ENCODE measurements at places on chromosomes 7 and 10.

GRCh38 chr7:109092268-109092667 lies 522.6 kb downstream of the DNAJB9 start:
- DNase-seq: peak; percentile 33

GRCh38 chr7:111098011-111098925 lies 7.3 kb downstream of the LRRN3 start:
- DNase-seq: peak; percentile 44

DNA sequence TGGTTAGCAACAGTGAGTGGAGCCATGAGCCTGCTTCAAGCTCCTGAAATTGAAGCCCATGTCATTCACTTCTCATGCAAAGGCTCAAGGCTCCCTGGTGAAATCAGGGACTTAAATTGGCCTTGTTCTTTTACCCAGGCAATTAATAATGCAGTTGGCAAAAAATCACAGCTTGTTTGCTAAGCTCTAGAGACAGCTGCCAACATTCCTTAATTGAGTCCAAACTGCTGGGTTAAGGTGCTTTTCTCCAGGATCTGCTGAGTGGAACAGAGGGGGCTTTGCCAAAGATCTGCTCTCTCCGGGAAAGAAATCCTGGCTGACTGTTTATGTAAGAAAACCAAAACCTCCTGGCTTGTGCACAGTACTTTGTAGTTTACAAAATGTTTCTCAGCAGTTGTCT lies 257.6 kb upstream of the GHITM start:
- no peak for DNase-seq

DNA sequence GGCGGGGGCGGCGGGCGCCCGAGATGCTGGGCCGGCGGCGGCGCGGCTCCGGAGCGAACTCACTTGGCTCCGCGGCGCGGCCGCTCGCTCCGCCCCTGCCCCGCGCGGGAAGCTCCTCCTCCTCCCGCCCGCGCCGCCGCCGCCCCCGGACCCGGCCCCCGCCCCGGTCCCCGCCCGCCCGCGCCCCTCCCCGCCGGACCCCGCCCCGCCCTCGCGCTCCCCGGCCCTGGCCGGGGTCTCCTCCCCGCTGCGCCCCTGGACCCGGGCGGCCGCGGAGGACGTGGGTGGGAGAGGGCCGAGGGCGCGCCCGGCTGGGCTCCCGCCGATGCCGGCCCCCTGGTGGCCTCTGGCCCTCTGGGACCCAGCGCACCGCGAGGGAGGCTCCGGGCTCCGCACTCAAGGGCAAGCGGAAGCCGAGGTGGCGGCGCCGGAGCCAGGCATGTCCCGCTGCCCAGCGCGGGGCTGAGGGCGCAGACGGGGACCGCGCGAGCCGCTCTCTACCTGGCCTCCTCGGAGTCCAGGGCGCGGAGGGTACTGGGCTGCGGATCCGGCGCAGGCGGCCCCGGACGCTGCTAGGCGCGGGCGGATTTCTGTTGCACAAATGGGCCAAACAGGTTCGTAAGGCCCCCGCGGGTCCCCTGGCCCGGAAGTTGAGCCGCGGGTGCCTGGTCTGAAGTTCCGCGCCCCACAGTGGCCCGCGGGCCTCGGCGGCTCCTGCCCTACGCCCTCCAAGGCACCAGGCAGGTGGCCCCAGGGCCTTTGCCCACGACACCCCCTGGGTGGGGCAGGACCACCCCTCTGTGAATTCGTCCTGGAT lies at the start of gene TCERG1L:
TSS of gene TCERG1L (minus strand) at position 61 of the 817 bp plus-strand sequence. CDS start 86 bp downstream, outside the sequence.
- no peak for DNase-seq

- DNase-seq: no peak
Measured at GRCh38 chr7:54860003-54860775, 101.2 kb upstream of the SEC61G start.

All from RKO (cell line).